Left renal cortex interstitium (tissue), 4 donors: ENCODE measurements at places on chromosomes 2 and 18.

GRCh38 chr2:200367155-200367554, 60.7 kb downstream of the SPATS2L start:
- no peak for DNase-seq

DNA sequence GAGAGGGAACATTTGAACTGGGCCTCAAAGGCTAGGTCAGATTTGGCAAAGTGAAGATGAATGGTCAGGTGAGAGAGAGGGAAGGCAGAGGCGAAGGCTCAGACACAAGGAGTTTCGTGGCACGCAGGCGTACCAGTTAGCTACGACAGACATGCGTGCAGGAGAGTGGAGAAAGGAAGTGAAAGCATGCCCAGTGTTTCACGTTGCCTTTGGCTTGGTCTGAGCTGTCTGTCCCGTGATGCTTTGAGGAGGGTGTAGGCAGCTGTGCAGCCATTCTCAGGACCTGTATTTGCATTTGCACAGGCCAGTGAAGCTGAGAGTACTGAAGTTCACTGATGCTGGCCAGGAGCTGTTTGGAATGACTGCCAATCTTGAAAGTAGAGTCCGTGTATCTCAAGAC, 69.5 kb downstream of the HNRNPLL start:
- no peak for DNase-seq

- no peak for DNase-seq
Measured at GRCh38 chr2:219032051-219032745, 9.1 kb downstream of the CFAP65 start.

DNA sequence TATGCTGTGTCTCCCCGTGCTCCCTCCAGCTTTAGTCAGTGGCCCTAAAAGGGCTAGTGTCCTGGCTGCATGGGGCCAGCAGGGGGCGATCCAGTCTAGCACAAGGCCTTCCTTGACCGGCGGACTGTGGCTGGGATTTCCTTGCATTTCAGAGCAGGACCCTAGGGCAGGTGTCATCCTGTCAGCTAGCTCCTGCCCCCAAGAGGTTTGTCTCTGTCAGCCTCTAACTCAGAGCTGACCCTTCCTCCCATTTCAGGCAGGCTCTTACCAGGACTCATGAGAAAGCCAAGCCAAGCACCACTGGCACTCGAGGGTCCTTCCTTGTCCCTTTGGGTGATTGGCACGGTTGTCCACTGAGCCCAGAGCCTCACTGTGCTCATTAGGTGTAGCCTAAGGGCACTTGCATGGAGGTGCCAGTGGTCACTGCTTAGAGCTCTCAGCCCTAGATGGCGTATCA, 140.3 kb downstream of the RPIA start:
- no peak for DNase-seq

DNA sequence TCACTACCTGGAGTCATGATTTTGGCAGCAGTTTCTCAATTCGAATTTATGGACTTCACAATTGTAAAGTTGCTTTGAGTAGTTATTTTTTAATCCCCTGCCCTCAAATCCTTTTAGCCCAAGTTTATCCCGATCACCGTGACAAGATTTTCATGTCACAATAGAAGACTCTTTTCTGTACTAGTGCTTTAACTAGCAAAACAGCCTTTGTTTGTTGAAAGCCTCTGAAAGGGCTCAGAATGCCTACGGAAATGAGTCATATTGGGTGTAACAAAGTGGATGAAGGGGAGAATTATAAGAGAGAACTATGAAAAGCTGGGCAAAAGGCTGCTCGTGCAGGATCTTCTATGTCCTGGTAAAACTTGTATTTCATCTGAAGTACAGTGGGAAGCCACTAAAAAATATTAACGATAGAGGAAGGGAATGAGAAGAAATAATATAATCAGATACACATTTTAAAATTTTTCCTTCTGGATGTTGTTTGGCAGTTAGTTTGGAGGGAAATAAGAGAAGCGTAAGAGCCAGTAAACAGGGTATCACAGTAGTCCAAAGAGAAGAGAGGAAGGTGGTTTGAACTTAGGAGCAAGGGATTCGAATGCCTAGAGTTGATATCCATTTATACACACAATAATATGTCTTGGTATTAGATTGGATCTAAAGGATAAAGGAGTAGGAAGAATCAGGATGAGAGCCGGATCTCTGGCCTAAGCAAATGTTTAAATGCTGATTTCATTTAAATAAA, 114.9 kb downstream of the GALNT13 start:
- DNase-seq, result no peak

GRCh38 chr2:160258492-160258805, 58.4 kb upstream of the ITGB6 start:
- DNase-seq, result no peak

DNA sequence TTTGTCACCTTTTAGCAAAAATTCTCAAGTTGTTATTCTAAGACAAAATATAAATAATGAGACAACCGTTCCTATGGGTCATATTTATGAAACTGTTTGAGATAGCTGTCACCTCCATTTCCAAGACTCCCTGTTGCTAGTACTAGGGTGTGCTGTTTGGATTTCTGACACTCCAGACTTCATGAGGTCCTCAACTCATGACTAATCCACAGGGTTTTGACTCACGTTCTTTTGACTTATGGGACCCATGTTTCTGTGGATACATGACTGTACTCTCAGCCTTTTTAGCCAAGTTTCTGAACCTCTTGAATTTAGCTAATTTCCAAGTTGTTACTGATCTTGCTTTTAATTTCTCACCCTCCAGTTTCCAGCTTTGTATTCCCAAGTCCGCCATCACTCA, 178.7 kb upstream of the FAM98A start:
- no peak for DNase-seq

DNA sequence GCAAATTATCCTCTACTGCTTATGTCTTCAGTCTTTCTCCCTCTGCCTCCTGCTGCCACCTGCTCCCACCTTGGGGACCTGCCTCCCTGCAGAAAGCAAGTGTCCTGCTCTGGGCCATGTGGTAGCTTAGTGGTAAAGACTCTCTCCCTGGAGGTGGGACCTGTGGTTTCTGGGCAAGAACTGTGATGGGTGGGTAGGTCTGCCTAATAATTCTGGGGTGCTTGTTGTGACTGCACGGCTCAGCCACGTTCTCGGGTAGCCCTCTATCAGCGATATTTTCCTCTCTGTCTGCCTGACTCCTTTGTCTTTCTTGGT, 16.4 kb upstream of the CD28 start:
- DNase-seq, result no peak

GRCh38 chr18:50274941-50275340, 6.4 kb downstream of the MBD1 start:
- DNase-seq, result no peak

GRCh38 chr2:241041589-241042158, 43.3 kb downstream of the SNED1 start:
- no peak for DNase-seq

- no peak for DNase-seq
Measured at GRCh38 chr2:52968043-52968442, 799.6 kb upstream of the CHAC2 start.

DNA sequence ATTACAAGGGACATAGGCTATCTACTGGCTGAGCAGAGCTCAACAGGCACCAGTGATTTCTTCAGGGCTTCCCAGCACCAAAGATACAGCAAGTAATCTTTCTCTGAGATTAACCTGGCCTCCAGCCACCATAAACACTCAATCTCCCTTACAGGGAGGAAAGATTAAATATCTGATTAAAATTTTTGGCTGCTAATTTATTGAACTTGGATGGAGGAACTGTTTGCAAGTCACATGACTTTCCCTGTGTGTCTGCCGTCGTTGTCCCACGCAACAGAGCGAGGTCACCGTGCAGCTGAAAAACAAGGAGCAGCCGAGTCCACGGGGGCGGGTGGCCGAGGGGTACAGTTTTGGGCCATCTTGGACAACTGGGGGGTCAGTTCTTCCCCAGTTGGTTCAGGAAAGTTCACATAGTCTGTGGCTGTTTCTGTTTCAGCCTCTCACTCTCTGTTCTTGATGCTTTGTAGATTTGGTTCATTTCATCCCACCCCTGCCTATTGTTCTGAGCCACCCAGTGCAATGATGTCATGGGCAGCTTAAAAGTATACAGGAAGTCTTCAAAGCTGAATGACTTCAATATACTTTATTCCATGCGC, 186.8 kb upstream of the CTAGE1 start:
- peak; percentile 31 for DNase-seq

GRCh38 chr18:50422286-50422898, 47.5 kb downstream of the SKA1 start:
- no peak for DNase-seq

- no peak for DNase-seq
Measured at GRCh38 chr18:11251891-11252270, 102.5 kb upstream of the PIEZO2 start.

DNA sequence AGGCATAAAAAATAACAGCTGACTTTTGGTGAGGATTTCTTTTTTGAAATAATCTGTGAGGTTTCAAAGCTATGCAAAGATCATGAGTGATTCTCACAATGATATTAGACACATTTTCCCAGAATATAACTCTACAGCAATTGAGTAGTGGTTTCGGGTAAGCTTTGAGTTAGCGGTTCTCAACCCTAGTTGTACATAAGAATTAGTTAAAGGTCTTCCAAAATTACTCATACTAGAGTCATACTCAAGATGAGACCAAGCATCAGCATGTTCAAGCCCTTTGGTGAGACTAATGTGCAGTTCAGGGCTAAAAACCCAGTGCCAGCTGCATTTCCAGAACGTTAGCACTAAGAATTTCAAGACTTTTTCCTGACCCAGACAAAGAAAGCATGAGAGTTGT, 31.1 kb downstream of the DSG4 start:
- no peak for DNase-seq

GRCh38 chr2:205767617-205768016, 85.3 kb downstream of the NRP2 start:
- no peak for DNase-seq

GRCh38 chr2:219285894-219286425, 6.8 kb downstream of the DNAJB2 start:
- DNase-seq, result no peak

DNA sequence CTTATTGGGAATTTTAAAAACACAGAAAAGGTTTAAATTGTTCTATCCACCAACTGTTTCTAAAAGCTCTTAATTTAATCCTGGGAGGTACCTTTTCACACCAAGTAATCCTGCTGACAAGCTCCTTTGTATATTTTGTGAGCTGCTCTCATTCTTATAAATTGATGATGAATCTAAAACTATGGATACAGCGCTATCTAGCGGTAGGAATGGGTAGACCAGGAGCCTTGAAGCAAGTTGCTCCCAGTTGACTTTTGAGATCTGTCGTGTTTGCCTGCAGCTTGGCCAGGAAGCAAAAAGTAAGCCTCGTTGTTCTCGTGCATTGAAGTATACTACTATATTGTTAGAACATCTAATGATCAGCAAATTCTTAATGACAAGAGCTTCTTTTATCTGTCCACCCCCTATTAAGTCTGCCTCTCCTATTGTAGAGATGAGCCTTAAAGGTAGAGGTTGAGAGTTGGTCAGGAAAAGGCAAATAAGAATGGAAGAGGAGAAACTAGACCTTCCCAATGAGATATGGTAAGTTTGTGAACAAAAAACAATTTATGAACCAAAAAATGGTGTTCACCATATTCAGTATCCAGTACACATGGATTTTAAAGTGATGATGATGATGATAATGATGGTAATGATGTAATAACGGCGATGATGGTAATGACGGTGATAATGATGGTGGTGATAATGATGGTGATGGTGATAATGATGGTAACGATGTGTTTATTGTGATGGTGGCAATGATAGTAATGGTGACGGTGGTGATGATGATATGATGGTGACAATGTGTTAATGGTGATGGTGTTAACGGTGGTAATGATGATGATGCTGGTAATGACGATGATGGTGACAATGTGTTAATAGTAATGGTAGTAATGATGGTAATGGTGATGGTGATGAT, 212.1 kb upstream of the NCKAP5 start:
- DNase-seq, result peak; percentile 77

GRCh38 chr2:174078275-174078674, 113.1 kb upstream of the SP3 start:
- DNase-seq, result no peak

DNA sequence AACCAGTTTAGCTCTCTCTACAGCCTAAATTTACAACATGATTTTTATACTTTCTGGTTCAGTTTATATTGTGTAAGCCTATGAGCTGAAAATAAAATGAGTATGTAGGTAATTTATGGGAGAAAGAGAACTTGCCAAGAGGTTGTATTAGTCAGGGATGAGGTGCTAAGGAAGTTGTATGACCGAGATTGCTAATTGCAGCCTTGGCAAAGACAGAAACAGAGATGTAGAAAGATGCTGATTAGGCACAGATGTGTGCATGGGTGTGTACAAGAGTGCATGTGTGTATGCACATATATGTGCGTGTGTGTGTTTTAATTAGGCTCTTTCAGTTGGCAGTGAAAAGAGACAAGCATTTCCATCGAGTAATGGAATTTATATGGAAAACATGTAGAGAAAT, 213.9 kb downstream of the FBXO15 start:
- no peak for DNase-seq

DNA sequence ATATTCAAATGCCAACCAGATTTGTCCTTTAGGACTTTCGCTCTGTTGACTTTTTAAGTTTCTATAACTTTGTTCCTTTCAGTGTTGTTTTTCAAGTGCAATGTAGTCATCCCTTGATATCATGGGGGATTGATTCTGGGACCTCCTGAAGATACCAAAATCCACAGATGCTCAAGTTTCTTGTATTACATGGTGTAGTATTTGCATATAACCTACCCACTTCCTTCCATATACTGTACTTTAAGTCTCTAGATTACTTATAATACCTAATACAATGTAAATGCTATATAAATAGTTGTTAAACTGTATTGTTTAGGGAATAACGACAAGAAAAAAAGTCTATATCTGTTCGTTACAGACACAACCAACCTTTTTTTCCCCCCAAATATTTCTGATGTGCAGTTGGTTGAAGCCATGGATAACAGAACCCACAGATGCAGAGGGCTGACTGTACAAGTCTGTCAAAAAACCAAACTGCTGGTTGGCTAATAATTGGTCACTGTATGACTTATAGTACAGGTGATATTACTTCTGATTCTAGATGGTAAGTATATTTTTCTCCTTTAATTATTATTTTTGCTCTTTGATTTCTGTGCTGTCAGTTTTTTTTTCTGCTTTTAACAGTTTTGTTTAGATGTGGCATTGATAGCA, 201.7 kb upstream of the STON1 start:
- no peak for DNase-seq

DNA sequence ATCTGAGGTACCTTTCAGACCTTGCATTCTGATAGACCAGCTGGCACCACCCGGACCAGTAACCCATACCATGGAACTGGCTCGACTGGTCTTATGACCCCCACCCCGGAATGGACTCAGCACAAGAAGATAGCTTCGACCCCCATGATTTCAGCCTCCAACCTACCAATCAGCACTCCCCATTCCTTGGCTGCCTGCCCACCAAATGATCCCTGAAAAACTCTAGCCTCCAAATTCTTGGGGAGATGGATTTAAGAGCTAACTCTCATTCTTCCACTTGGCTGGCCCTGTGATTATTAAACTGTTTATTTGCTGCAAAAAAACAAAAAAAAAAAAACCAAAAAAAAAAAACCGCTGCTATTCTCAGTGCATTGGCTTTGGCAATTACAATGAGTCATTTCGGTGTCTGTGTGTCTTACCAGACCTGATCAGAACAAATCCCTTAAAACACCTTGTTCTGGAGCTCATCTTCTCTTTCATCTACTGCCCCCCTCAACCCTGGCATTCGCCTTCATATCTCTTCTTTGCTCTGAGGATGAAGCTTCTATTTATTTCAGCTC, 60.1 kb upstream of the KIF5C start:
- DNase-seq, result no peak
